NCI-H526 (cell line): ENCODE measurements at places on chromosomes 5 and 9.

GRCh38 chr9:89740722-89741121 is 135.9 kb downstream of the GADD45G start:
- DNase-seq: no peak

- no peak for DNase-seq
Observed at GRCh38 chr9:75847085-75847484, 43.4 kb upstream of the PCSK5 start.

GRCh38 chr9:10168241-10168640 is 444.6 kb downstream of the PTPRD start:
- no peak for DNase-seq

DNA sequence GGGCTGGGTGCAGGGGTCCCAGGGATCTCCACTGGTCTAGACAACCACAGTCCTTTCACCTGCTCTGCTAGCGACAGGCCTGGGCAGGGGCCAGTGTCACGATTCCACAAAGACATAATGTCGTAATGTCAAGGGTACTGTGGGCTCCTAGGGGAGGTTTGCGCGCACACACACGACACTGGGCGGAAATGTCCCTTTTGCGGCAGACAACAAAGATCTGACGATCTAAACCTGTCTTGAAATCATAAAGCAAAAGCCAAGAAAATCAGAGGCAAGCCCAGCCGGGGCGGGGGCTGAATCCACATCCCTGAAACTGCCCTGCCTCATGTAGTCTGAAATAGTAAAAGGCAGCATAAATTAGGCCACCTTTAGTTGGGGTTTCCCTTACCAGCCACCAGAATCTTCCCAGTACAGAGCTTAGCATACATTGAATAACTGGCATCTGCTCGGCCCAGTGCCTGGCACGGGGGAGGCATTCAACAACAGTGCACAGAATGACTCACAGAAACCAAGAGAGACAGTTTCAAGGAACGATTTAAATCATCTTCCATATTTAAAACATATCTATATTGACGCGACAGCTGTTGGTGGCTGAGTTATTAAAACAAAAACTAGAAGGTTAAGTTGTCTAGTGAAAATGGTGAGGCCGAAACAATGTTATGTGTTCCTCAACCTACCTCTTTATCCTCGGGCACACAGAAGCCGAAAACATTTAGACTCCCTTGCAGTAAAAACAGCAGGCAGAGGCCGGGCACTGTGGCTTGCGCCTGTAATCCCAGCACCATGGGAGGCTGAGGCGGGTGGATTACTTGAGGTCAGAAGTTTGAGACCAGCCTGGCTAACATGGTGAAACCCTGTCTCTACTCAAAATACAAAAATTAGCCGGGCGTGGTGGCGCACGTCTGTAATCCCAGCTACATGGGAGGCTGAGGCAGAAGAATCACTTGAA is 151.0 kb downstream of the MYO10 start:
- DNase-seq: no peak

DNA sequence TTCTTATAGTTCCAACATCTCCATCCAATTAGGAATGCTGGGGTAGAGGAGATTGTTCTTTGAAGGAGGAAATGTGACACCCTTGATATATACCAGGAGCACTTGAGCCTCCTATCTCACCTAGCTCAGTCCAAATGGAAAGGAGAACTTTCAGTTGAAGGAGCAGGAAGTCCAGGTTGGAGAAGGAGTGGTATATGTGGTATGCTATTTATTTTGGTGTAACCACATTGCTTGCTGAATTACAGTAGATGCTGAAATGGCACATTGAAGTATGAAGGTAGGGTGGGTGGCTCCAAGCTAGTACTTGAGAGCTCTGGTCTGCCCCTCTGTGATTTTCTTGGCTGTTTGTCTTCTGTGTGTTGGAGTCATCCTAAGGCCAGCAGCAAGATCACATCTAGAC is 6.1 kb downstream of the CSNK1G3 start:
- DNase-seq: no peak

- DNase-seq: no peak
Observed at GRCh38 chr9:127360250-127360649, 36.7 kb upstream of the SLC2A8 start.

GRCh38 chr5:60883229-60883628 is 39.2 kb upstream of the ELOVL7 start:
- DNase-seq: no peak

DNA sequence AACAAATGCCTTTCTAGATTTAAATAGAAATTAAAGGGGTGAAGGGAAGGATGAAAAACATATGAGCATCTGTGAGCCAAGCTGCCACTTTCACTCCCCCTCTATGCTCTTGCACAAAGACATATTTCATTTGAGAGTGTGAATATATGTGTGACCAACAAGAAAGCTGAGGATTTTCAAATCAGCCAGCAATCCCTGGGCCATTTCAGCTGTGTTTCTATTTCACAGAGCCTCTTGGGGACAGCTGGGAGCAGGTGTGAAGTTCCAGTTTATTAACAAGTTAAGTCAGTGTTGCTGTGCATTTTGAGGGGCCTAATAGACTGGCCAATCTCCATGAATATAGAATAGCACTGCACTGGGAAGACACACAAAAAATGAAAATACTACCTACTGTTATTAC is 248.7 kb upstream of the RGMB start:
- DNase-seq: no peak

GRCh38 chr5:168467755-168468330 is 18.4 kb upstream of the RARS1 start:
- no peak for DNase-seq

DNA sequence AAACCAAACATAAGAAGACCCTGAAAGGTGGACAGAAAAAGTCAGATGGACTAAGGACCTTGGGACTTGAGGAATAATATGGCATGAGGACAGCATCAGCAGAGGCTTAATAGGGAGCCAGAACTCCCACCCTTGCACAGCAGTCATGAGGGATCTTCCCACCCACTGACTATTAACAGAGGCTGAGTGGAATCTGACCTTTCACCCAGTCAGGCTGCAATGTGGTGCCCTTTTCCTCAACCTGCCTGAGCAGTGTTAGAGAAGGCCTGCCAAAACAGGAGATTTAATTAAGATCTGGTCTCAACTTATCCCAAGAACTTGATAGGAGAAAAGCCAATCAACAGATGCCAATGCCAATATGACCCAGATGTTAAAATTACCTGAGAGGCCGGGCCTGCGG is 481.9 kb downstream of the KDM4C start:
- no peak for DNase-seq

- no peak for DNase-seq
Observed at GRCh38 chr5:112800891-112801290, 60.2 kb upstream of the SRP19 start.

DNA sequence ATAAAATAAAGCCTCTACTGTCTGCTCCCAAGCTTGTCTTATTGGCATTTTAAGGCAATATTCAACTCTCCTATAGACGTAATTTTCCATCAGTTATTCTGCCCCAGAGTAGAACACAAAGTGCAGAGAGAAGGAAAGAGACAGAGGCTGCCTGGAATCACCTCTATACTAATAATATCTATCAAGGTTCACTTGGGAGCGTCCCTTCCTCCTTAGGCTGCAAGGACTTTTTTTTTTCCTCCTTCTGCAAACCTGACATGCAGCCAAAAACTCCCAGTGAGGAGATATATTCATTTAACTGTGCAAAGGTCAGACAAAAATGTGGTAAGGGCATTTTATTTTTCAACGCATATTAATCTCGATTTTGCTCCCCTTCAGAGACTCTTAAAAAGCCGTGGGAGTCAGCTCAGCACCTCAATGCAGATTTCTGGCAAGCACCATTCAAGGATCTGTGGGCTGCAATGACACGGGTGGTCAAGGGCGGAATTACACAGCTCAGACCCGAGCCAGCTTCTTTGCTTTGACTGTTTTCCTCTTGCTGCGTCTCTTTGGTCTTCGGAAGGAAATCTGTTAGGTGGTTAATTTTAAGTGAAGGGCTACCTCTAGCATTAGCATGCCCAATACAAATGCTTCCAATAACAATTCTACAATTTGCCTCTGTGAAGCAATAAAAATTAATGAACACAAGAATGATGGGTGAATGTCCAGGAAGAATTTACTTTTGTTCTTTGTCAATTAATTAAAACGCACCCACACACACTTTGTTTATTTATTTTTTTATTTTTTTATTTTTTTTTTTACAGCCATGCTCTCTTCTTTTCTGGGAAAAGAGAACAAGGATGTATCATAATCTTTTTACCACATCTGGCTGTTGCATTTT is 587.7 kb upstream of the GRAMD2B start:
- no peak for DNase-seq

DNA sequence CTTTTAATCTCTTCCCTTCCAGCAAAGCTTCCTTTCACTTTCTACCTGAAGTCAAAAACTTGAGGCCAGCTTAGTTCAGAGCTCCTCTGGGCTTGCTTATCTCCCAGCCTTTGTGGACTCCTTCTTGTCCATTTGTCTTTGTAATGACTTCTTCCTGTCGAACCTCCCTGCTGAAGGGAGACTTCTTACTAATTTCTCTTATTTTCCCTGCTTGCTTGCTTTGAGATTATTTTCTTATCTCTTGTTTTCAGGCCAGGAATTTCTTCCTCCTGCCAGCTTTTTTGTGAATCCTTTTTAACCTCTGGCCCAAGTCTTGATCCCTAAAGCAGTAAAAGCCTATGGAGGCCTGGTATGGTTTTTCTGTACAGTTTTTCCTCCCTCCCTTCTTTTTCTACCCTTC is 46.8 kb upstream of the DHFR start:
- no peak for DNase-seq

GRCh38 chr5:1666221-1666620 is 133.4 kb downstream of the MRPL36 start:
- DNase-seq: no peak

GRCh38 chr5:68214482-68215207 is 911 bp upstream of the PIK3R1 start:
- DNase-seq: peak; percentile 11

- DNase-seq: no peak
Observed at GRCh38 chr5:169875731-169876130, 104.6 kb downstream of the INSYN2B start.

DNA sequence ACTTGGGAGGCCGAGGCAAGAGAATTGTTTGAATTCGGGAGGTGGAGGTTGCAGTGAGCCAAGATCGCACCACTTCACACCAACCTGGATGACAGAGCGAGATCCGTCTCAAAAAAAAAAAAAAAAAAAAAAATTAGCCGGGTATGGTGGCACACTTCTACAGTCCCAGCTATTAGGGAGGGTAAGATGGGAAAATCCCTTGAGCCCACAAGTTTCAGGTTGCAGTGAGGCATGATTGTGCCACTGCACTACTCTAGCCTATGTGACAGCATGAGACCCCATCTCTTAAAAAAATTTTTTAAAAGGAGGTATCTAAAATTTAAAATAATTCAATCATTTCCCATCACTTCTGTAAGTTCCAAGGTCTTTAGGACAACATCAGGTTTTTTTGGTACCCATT is 26.0 kb downstream of the PSIP1 start:
- no peak for DNase-seq

GRCh38 chr5:176954050-176954449 is 52.5 kb downstream of the UIMC1 start:
- DNase-seq: no peak

DNA sequence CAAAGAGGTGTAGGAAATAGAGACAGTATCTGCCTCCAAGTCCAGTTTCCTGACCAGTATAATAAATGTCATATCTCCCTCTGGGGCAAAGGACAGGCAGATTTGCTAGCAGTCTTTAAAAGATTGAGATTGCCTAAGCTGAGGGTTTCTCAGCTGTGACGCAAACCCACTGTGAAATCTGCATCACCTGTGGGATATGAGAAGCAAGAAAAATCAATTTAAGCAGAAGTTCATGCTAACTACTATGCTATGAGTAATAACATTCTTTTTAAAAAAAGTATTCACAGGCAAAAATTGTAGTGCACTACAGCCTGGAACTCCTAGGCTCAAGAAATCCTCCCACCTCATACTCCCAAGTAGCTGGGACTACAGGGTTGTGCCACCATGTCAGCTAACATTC is 168.1 kb upstream of the POC5 start:
- DNase-seq: no peak
